Breast epithelium (tissue), 4 donors: ENCODE measurements at places on chromosomes 3 and 15.

- DNase-seq, result no peak
These were observed 198.8 kb downstream of the LSAMP start for GRCh38 chr3:116246406-116246980.

- DNase-seq, result no peak
These were observed 6.7 kb downstream of the CD200 start for GRCh38 chr3:112339609-112340008.

- no peak for DNase-seq
These were observed 20.3 kb downstream of the GMPS start for GRCh38 chr3:155890671-155891190.

GRCh38 chr15:92069308-92070250, 216.1 kb downstream of the SLCO3A1 start:
- DNase-seq, result no peak

- DNase-seq, result no peak
These were observed 12.1 kb upstream of the CTSH start for GRCh38 chr15:78956937-78957336.

GRCh38 chr3:58900386-58900785, 149.4 kb downstream of the CFAP20DC start:
- no peak for DNase-seq
